Ovary (tissue), 10 donors: ENCODE measurements at places on chromosomes 16 and 17. TPM values are rescaled to one million over a fixed set of nuclear protein-coding genes. Genes with fewer than 3 reads are reported as not detected.

MYCBPAP gene
- total RNA-seq = 8.1 TPM

GPR179 gene
- total RNA-seq = 0.05 TPM

PRR29 gene
- 58.5 TPM for total RNA-seq

GRCh38 chr17:41571561-41572434, at the start of gene KRT9:
TSS of gene KRT9 (minus strand) at chr17:41572059. CDS start at chr17:41571992, 67 bp downstream.
- no peak for DNase-seq
- H3K36me3 ChIP-seq = no peaks in the 10 kb centered on the region
- H3K27ac ChIP-seq = no peak within 1 kb of the TSS
- no peaks in the 10 kb centered on the region for H3K27me3 ChIP-seq
- no peak within 1 kb of the TSS for H3K4me3 ChIP-seq

DNA sequence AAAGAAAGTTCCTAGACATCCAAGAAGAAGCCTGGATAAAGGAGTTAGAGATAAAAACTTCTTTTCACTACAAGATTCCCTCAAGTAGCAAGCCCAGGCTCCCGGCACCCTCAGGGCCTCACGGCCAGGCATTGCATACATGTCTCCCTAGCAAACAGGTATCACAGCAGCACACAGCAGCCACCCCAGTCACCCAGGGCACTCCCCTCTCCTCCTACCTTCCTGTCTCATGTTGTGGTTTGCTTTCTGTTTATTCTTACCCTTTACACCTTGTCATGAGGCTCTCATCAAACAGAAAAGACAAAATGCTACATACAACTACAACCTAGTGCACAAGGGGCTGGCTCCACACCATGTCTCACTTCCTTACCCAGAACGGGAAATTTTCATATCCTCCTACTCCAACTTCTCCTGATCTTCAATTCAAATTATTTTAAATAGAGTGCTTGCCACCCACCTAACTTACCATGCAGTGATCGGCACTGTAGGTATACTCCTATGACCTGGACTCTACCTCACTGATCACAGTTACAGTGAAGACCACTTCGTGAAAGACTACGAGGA, 42.7 kb downstream of the XPO6 start:
- H3K27me3 ChIP-seq = no peaks in the 10 kb centered on the region
- DNase-seq = no peak
- H3K4me1 ChIP-seq = no peaks in the 10 kb centered on the region
- no peak overlapping the region for H3K27ac ChIP-seq
- no peaks in the 10 kb centered on the region for H3K36me3 ChIP-seq

GRCh38 chr16:27441276-27441675, 39.3 kb downstream of the IL21R start:
- no peaks in the 10 kb centered on the region for H3K4me1 ChIP-seq
- H3K27ac ChIP-seq = no peak overlapping the region
- H3K27me3 ChIP-seq = no peaks in the 10 kb centered on the region
- no peak for DNase-seq

GRCh38 chr16:81319221-81319912, 4.6 kb downstream of the GAN start:
- no peaks in the 10 kb centered on the region for H3K4me1 ChIP-seq
- no peak for DNase-seq
- H3K36me3 ChIP-seq = no peaks in the 10 kb centered on the region
- H3K4me3 ChIP-seq = no peak overlapping the region

CDYL2 gene
- 2.9 TPM for total RNA-seq

GRCh38 chr17:9926150-9926804, 21.2 kb upstream of the RCVRN start:
- no peaks in the 10 kb centered on the region for H3K36me3 ChIP-seq
- peaks cover 2% of the 10 kb centered on the region for H3K4me1 ChIP-seq
- no peak overlapping the region for H3K4me3 ChIP-seq
- H3K27me3 ChIP-seq = no peaks in the 10 kb centered on the region
- H3K27ac ChIP-seq = no peak overlapping the region
